Activated naive CD4-positive, alpha-beta T cell treated with anti-CD3 and anti-CD28 coated beads, Interleukin-2, amount 50 U/mL, for 72 hours (primary cell): ENCODE measurements at places on chromosomes 1 and 21. TPM values are rescaled to one million over a fixed set of nuclear protein-coding genes. Genes with fewer than 3 reads are reported as not detected.

- DNase-seq: no peak
These were observed 16.5 kb upstream of the PIGM start for GRCh38 chr1:160048335-160048734.

DNA sequence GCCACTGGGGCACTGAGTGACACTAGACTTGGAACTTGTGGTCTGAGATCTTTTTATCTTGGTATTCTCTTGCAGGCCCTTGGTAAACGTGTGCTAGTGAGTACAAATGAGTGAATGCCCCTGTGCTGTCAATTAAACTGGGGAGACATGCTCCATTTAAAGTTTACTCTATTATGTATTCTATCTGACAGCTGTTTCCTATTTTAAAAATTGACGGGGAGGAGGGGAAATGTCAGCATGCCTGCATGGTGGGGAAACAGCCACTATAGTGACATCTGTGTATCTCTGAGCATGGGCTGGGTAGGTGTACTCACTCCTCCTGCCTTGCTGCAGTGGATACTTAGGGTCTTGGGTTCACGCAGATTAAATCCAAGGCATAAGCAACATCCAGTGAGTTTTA is 59.0 kb upstream of the IKBKE start:
- DNase-seq: no peak

CELA2B gene
- total RNA-seq: not detected

GRCh38 chr1:41955461-41956159 is 36.9 kb upstream of the HIVEP3 start:
- DNase-seq: no peak

MFN2 gene
- total RNA-seq: 62.3 TPM

FLG2 gene
- not detected for total RNA-seq

RHOU gene
- 1.1 TPM for total RNA-seq

GRCh38 chr1:5770981-5771765 is 221.1 kb downstream of the NPHP4 start:
- DNase-seq: no peak
